ENCODE measurements at places on chromosomes 4 and X.

- DNase-seq: no peak
Observed at GRCh38 chrX:40209951-40210617, 112.3 kb upstream of the BCOR start.

DNA sequence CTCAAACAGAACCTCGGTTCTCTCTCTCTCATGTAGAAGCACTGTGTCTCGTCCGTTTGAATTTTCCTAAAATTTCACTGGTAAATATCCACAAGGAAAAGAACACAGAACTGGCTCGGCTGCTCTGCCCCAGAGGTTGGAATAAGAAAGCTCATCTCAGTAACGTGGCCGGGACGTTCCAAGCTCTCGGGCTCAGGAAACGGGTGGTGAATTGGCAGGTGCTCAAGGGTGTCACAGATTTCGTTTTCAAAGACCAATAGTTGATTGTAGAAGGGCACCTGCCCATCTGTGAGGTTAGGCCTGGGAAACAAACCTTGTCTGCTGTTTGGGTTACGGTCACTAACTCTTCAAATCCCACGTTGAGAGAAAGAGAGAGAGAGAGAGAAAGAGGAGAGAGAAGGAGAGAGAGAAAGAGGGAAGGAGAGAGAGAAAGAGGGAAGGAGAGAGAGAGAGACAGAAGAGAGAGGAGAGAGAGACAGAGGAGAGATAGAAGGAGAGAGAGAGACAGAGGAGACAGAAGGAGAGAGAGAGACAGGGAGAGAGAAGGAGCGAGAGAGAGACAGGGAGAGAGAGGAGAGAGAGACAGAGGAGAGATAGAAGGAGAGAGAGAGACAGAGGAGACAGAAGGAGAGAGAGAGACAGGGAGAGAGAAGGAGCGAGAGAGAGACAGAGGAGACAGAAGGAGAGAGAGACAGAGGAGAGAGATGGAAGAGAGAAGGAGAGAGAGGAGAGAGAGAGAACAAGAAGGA lies 106.6 kb downstream of the CRLF2 start:
- no peak for DNase-seq

DNA sequence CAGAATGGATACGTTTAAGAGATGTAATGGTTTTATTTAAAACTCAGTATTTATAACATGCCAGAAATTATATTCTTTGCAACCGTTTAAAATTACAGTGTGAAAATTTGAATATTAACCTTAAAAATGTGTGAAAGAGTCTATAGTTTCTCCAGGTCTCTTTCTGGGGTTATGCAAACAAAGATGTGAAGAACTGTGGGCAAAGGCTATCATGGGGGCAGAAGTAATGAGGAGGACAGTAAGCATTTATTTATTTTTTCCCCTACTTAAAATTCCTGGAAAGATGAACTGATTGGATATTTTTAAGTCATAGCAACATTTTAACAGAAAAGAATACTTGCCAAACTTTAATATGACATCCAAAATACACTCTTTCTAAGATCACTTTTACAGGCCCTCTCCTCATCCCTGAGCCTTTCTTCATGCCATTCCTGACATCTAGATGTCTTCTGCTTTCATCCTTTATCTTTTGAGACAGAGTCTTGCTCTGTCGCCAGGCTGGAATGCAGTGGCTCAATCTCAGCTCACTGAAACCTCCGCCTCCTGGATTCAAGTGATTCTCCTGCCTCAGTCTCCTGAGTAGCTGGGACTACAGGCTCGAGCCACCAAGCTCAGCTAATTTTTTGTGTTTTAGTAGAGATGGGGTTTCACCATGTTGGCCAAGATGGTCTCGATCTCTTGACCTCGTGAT lies 46.1 kb downstream of the TMEM131L start:
- no peak for DNase-seq

GRCh38 chr4:8739317-8739716 lies 132.3 kb downstream of the HMX1 start:
- DNase-seq: no peak

DNA sequence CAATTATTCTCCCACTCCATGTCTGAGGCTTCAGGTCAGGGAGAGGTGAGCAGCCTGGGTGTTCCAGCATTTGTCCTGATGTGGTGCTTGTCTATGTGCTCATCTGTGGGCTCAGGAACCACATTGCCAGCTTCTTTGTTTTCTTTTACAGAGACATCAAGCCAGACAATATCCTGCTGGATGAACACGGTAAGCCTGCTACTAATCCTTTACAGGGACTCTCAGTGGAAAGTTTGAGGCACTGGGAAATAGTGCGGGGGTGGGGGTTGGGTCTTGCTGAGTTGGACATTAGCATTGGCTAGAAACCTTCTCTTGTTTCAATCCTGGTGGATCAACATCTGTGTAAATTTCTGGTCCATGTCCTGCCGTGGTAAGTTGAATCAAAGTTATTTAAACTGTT lies 310.3 kb downstream of the EVC2 start:
- DNase-seq: no peak

DNA sequence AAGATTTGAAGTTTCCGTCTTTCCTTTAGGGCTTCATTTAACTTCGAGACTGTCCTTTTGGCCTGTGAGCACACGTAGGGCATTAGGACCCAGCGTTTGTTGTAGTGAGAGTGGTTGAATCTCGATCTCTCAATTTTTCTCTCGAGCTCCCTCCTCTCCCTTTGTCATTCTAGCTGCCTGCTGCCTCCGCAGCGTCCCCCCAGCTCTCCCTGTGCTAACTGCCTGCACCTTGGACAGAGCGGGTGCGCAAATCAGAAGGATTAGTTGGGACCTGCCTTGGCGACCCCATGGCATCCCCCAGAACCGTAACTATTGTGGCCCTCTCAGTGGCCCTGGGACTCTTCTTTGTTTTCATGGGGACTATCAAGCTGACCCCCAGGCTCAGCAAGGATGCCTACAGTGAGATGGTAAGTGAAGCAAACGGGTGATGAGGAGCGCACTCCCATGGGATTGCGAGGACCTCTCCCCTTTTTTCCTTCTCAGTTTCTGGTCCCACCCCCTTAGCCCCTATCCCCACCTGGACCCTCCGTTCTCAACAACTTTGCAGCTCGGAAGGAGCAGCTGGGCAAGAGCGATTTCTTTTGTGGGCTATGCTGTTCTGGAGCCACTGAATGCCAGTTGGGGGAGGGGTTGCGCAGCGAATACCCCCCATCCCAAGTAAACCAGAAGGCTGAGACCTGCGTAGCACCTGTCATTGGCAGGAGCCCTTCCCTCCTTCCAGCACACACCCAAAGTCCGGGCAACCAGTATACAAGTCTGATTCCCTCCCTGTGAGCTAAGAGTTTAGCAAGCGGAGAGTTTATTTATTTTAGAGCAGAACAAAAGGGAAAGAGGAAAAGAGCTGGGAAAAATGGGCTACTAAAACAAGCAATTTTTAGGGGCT lies at the start of gene TMEM35A:
Gene TMEM35A, plus strand, starts transcription at position 164 of the 883 bp plus-strand sequence. Its CDS starts 124 bp downstream, at position 288.
- no peak for DNase-seq

DNA sequence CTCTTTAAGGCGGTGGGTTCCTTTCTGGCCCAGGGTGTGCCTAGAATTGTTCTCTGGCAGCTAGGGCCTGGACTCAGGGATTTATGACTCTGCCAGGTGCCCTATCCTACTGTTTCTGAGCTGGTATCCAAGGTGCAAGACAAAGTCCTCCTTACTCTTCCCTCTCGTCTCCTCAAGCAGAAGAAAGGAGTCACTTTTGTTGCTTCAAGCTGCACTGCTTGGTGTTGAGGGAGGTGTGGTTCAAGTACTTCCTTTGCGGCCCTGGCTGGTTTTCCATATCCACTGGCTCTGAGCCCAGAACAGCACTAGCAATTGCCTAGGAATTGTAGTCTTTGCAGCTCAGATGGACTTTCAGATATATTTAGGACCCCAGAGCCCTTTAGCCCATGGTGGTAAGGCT lies 39.3 kb downstream of the RTL3 start:
- no peak for DNase-seq

GRCh38 chrX:80578517-80579105 lies 158.4 kb downstream of the TENT5D start:
- DNase-seq: no peak

GRCh38 chrX:21728276-21728968 lies 29.5 kb downstream of the SMPX start:
- DNase-seq: no peak

DNA sequence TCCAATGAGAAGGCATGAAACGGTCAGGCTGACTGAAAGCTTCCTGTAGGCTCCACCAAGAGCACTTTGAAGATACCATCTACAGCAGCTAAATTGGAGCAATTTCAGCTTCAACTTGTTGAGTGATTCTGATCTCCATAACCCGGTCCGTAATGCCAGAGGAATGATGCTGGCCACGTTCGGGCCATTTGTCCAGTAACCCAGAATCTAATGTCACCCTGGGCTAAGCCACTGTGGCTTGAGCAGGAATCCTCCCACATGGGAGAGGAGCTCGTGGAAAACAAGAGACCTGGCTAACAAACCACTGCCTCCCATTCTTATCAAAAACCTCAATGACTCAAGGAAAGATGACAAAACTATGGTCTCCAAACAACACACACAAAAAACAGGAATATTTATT lies 14.2 kb upstream of the TCEAL4 start:
- DNase-seq: no peak

- DNase-seq: no peak
Observed at GRCh38 chr4:20844311-20844710, 144.1 kb downstream of the PACRGL start.

GRCh38 chr4:162838671-162839070 lies 328.0 kb downstream of the NAF1 start:
- DNase-seq: no peak
